AG09319 (cell line): ENCODE measurements at places on chromosomes 12 and 14.
A peak's percentile ranks its signal among the peaks of the same experiment; 100 is the strongest.

DNA sequence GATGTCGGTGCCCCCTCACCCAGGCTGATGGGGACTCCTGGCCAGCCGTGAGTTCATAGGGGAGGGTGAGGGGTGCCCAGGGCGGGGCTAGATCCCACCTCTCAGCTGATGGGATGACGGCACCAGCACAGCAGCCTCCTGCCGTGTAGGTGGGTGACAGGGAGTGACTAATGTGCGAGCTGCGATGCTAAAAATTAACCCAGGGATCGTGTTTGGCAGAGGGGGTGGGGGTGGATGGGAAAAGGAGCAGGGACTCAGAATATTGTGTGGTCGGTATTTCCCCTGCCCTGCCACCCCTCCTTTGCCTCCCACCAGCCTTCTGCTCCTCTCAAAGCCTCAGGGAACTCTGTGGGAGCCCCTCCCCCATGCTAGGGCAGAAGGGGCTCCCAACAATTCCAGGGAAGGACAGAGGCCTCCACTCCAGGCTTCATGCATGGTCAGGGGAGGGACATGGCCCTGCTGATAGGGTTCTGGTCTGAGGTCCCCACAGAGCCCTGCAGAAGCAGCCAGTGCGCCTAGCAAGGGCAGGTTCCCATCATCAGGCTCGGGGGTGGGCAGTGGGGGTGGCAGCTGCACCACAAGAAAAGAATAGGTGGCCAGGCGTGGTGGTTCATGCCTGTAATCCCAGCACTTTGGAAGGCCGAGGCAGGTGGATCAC is 12.5 kb downstream of the TAMALIN start:
- DNase-seq, result no peak

DNA sequence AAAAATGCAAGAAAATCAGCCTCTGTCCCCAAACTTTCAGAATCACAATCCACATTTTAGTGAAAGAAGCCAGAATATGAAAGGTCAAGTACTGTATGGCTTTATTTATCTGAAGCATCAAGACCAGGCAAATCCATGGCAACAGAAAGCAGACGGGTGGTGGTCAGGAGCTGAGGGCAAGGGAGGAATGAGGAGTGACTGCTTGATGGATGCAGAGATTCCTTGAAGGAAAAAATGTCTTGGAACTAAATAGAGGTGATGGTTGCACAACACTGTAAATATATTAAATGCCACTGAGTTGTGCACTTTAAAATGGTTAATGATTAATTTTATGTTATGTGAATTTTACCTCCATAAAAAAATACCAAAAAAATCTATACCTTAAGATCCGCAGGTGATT is 165.1 kb downstream of the GXYLT1 start:
- no peak for DNase-seq

GRCh38 chr12:99609455-99610181 is 37.9 kb upstream of the GARIN6 start:
- no peak for DNase-seq

DNA sequence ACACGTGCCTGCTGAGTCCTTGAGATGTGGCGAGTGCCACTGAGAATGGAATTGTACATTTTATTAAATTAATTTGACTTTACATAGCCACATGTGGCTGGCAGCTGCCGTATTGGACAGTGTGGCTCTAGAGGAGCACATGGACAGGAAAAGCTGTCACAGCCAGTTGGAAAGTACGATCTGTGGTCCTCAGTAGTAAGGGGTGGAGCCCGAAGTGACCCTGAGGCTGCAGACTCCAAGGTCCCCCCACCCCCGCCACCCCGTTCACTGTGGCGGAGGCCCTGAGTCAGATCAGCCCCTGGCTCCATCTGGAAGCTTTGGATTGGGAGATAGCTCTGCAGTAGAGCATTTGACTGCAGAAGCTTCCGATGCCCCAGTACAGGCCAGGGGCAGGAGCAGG is 25.8 kb upstream of the BEGAIN start:
- no peak for DNase-seq

- DNase-seq, result no peak
Observed at GRCh38 chr14:91983588-91983987, 36.1 kb upstream of the FBLN5 start.

GRCh38 chr12:112198120-112198733 is 72.9 kb downstream of the TRAFD1 start:
- DNase-seq, result peak; percentile 12

- peak; percentile 54 for DNase-seq
Observed at GRCh38 chr14:61498811-61499210, 177.4 kb downstream of the PRKCH start.

DNA sequence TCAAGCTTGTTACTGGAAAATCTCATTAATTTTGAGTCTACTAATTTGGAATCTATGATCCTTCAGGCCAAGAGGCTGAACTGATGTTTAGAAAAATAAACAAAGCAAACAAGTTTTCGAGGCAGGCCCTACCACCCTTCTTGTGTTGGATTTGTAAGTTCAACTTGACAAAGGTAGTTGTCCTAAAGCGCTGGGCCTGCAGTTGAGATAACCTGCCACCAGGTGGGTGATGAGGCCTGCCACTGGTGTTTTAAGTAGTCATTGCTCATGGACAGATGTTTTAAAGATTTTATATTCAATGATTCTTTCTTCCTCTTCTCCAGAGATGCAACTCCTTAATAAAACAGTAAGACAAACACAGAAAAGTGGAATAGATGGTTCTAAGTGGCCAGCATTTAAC is 19.4 kb downstream of the ACVRL1 start:
- DNase-seq, result no peak

DNA sequence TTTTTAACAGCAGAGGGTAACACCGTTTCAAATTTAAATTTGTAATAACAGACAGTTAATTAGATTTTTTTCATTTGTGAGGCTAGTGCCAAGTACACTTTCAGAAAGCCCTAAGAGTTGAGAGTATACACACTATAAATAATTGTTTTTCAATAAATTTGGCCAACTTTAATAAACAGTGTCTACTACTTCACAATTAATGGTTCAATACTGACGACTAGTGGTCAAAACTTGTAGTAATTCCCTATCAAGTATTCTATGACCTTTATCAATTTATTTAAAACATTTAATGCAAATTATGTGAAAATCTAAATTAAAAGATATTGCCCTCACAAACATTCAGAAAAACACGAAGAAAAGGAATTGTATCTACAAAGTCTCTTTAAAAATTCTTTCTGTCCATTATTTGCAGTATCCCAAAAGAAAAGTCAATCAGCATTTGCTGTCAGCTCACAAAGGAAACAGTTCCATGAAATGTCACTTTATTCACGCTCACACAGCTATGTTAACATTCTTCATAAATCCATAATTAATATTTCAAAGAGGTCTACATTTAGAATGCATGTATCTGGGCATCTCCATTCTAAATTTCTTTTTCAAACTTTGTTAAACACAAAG is 91.2 kb downstream of the CEP128 start:
- DNase-seq, result peak; percentile 18

- DNase-seq, result no peak
Observed at GRCh38 chr14:104792101-104792884, 3.3 kb downstream of the AKT1 start.

DNA sequence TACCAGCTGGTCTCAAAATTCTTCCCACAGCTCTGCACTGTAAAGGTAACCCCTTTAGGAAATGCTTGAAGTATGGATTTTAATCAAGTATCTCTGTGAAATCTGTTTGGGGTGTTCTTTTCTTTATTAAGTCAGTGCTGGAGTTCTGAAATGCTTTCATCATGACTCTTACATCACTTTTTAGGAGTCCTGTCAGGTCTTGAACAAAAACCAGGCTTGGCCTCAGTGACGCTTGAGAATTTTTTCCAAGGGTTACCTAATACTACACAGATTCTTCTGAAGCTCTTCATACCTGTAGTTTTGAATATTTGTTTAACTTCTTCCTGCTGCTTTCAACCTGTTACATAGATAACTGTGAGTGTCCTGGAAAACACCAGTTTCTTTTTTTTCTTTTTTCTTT is 47.0 kb upstream of the KCNH3 start:
- no peak for DNase-seq

DNA sequence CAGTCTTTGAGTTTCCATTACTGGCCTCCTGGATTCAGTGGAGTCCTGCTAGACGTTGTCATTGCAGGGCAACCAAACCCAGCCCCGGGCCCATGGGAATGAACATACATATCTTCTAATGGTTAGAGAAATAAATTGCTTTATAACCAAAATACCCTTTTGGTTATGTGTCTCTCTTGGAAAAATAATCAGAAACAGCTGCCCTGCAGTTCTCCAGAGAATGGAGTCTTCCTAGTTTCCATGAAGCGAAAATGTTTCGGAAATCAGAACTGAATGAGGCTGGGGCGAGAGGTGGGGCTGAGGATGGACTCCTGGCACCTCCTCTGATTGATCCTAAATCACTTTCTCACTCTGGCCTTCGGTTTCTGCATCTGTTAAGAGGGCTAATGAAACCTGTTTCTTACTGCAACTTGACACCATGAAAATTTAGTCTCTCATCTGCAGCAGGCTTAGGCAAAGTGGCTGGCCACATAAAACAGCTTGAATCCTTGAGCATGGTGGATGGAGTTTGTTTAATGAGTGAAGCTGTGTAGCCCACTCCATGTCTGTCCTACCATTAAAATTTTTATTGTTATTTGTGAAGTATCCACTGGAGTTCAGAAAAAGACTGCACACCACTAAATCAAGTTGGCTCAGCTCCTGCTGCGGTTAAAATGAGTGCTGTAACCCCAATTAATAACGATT is 198.9 kb downstream of the CACNA1C start:
- DNase-seq, result no peak

- DNase-seq, result no peak
Observed at GRCh38 chr12:104131609-104132008, 6.4 kb downstream of the NFYB start.

GRCh38 chr14:64879635-64880220 is at the start of gene SPTB:
TSS of gene SPTB (minus strand) at chr14:64879907. CDS start at chr14:64823094, 56,813 bp downstream.
- DNase-seq, result no peak

GRCh38 chr12:23204933-23205778 is 580.2 kb downstream of the ETNK1 start:
- DNase-seq, result peak; percentile 25

GRCh38 chr14:93857081-93857480 is 68.8 kb upstream of the PRIMA1 start:
- no peak for DNase-seq

- DNase-seq, result no peak
Observed at GRCh38 chr12:93098077-93098476, 169.0 kb upstream of the EEA1 start.

GRCh38 chr12:5554711-5555110 is 122.8 kb downstream of the NTF3 start:
- peak; percentile 43 for DNase-seq

- DNase-seq, result no peak
Observed at GRCh38 chr12:32104572-32105355, 1.9 kb upstream of the BICD1 start.

GRCh38 chr14:75487155-75487671 is 35.1 kb upstream of the BATF start:
- no peak for DNase-seq
